ENCODE measurements at places on chromosomes 2 and 18. TPM values are rescaled to one million over a fixed set of nuclear protein-coding genes. Genes with fewer than 3 reads are reported as not detected.

GRCh38 chr2:241071677-241072111 is 30.4 kb downstream of the MTERF4 start:
- DNase-seq: no peak

The GLS gene
- total RNA-seq: 195 TPM

GRCh38 chr2:236714080-236714479 is 144.5 kb downstream of the ACKR3 start:
- DNase-seq: no peak

- no peak for DNase-seq
Measured at GRCh38 chr2:118519511-118519910, 327.9 kb downstream of the EN1 start.

DNA sequence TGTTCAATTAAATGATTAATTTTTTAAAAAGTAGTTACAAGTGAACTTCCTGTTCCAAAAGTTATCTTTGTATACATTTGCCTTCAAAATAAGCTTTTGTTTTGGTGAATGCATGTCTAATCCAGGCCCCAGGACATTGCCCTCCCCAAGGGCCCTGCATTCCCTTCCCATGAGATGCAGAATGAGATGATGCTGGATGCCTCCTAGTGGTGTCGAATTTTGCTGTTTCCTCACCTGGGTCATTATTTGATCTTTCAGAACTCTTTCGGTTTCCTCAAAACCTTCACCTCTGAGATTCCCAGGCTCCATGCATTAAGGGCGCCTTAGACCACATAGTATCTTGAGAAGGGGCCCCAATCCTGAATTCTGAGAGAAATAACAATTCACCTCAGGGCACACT is 728.8 kb downstream of the CNTNAP5 start:
- DNase-seq: no peak

DNA sequence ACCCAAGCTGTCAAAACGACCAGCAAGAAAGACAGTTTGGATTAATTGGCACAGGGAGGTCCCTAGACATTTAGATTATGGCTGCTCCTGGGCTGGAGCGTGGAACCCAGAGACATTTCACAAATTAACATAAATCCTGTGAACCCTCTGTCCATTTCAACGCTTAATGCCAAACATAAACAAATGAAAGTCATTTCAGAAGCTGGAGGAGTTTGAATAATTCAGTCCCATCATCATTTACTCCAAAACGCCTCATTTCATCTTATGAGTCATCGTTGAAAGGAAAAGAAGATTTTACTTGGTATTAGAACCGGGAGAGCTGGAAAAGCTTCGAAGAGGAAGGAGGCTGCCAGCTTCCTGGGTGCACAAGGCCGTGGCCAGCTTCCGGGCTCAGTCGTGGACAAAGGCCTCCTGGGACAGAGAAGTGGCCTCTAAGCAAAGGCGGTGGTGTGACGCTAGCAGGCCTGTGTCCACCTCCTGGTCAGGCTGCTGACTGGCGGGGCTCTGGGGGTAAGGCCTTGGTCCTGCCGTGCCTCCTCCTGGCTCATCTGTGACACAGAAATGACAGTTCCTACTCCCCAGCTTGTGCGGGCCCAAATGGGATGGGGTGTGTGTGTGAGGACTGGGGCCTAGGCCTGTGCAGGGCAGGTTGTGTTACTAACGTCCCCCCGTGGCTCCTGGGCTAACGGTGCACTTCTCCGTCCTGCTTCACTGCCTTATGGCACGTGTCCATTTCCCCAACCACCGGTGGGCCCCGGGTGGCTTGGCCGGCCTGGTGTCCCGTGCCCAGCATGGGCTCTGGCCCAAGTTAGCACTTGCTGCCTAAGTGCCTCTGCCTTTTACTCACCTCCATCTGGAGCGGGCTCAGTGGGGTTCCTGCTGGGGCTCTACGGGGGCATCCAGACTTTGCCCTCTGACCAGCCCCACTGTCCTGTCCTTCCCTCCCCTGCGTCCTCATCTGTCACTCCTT is 71.6 kb downstream of the RRM2 start:
- no peak for DNase-seq

DNA sequence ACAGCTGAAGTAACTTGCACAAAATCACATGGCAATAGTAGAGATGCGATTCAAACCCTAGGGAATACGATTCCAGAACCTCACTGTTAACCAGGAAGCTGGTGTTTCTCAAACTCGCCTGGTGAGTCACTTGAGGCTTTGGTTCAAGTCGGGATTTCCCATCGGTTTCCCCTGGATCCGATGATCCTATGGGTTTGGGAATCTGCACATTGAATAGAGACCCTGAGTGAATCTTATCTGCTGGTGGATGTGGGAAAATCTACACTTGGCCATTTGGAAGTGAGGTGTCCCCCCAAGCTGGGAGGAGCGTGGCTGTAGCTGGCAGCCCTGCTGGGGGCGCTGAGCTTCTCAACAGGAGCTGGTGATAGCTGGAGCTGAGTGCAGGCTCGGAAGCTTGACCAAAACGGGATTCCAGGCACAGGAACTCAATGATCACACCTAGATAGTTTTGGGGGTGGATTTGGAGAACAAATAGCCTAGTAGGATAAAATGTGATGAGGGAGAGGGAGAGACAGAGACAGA is 135.4 kb downstream of the PRKCE start:
- DNase-seq: no peak

The TRIP12 gene
- total RNA-seq: 274 TPM

DNA sequence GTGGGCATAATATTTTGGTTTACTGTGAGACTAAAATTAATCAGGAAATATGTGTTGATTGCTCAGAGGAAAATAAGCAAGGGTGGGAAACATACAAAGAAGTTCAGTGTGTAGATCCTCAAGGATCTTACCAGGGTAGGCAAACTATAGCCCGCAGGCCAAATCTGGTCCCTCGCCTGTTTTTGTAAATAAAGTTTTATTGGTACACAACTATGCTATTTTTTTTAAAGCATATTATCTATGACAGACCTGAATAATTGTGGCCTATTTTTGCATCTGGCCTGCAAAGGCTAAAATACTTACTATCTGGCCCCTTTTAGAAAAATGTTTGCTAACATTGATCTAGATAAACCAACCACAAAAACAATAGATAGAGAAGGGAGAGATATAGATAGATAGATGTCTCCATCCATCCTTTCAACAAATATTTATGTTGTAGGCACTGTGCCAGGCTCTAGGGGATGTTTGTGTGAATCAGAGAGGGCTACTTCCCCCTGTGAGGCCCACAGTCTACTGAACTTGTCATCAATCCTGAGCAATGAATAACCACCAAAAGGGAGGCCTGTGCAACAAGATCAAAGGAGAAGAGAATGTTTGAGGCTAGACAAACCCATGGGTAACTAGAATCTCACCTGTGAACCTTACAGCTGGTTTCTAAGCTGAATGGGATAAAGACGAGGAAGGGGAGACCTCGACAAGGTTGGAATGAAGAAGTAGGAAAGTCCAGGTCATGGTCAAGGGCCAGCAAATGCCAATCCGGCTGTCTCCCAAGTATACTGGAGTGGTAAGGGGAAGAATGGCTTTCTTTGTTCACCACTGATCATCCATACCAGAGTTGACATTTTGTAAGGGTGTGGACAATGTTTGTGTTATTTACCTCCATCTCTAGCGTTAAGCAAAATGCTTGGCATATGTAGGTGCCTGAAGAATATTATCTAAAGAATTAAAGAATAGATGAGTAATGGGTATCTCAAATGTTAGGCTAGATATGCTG is 23.6 kb downstream of the ALPK2 start:
- DNase-seq: no peak

The ENOSF1 gene
- total RNA-seq: 34.8 TPM

The NR4A2 gene
- total RNA-seq: 33.8 TPM

The TWSG1 gene
- total RNA-seq: 6.3 TPM

The BOD1L2 gene
- total RNA-seq: not detected

- no peak for DNase-seq
Measured at GRCh38 chr2:118699447-118700175, 147.8 kb downstream of the EN1 start.

DNA sequence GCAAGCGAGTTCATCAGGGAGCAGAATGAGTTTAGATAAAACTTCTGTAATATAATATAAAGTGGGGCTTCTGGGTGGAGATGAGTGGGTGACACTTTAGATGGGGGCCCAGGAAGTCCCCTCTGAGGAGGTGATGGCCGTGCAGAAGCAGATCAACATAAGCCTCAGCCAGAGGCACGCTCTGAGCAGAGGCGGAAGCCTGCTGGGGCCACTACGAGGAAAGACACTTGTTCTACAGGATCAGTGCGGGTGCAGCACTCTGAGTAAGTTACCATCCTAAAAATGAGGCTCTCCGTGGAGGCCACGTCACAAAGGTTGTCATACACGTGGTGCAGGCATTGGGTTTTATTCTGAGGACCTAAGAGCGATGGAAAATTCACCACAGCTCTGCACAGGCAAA is 22.3 kb downstream of the TMEM18 start:
- DNase-seq: no peak

- no peak for DNase-seq
Measured at GRCh38 chr2:10161961-10162441, 39.5 kb downstream of the RRM2 start.

The INHA gene
- total RNA-seq: not detected

DNA sequence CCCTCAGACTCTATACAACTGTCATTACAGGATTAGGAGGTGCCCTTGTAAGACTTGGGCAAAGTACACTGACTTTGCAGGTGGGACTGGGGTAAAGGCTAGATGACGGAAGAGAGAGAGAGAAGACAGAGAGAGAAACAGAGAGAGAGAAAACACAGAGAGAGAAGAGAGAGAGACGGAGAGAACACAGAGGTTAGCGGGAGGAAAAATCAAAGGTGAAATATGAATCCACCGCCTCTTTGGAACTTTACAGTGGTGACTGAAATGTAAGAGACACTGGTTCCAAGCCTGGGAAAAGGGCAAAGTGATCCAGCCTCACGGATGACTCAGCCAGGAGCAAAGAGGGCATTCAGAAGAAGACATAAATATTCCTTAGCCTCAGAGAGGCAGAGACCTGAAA is 25.1 kb upstream of the CAB39 start:
- DNase-seq: no peak

The GKN1 gene
- not detected for total RNA-seq

The MREG gene
- total RNA-seq: 5.7 TPM

- DNase-seq: no peak
Measured at GRCh38 chr2:47048801-47049480, 106.2 kb downstream of the STPG4 start.

The DYNAP gene
- not detected for total RNA-seq

- DNase-seq: no peak
Measured at GRCh38 chr2:39275016-39275415, 31.2 kb upstream of the CDKL4 start.

The CCBE1 gene
- total RNA-seq: not detected

GRCh38 chr2:64655873-64656272 is 2.2 kb upstream of the SERTAD2 start:
- no peak for DNase-seq

GRCh38 chr2:45612731-45613130 is 1.7 kb upstream of the SRBD1 start:
- no peak for DNase-seq

DNA sequence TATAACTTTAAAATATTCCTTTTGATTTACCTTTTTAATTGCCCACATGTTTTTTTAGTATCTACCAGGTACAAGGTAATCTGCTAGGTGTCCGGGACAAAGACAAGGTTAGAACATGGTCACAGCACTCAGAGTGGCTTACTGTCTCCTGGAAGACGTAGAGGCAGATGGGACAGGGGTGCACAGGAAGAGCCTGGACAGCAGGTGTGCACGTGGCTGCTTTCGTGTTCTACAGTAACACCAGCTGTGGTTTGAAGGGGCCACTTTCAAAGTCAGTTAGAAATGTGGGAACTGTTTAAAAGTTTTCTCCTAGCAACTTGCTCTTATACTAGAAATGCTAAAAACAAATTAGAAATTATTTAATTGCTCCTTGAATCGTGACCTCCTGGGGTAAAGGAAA is 102.9 kb upstream of the ALPP start:
- DNase-seq: no peak

GRCh38 chr2:122980671-122981070 is 1044.4 kb upstream of the CNTNAP5 start:
- no peak for DNase-seq

The CCDC85A gene
- total RNA-seq: not detected

The CYP27A1 gene
- total RNA-seq: 0.39 TPM

GRCh38 chr2:241854342-241855244 is 4.1 kb downstream of the PDCD1 start:
- DNase-seq: no peak

GRCh38 chr2:197174539-197175094 is 136.0 kb downstream of the ANKRD44 start:
- DNase-seq: no peak

GRCh38 chr18:78770139-78770822 is 209.3 kb upstream of the SALL3 start:
- DNase-seq: no peak

DNA sequence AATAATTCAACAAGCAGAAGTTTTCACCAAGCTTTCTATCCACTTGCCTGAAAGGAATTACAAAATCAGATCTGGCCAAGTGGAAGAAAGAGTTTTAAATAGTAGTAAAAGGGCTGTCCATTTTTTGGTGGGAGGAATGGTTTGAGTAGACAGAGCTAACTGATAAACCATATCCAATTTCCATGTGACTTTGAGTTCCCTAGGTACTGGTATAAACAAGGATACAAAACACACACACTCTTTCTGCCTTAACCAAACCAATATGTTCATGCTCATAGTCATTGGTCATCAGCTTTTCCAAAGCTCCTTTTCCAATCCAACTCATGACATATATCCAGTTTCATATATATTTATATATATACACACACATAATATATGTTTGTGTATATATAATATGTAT is 49.5 kb upstream of the REL start:
- DNase-seq: no peak

DNA sequence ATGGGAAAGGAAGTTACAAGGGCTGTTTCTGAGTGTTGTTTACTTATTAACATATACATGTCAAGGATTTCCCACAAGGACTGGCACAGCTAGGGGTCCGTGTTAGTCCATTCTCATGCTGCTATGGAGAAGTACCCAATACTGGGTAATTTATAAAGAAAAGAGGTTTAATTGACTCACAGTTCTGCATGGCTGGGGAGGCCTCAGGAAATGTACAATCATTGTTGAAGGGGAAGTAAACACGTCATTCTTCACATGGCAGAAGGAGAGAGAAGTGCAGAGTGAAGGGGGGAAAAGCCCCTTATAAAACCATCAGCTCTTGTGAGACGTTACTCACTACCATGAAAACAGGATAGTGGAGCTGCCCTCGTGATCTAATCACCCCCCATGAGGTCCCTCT is 128.9 kb upstream of the CELF4 start:
- DNase-seq: no peak

- no peak for DNase-seq
Measured at GRCh38 chr2:162887902-162888301, 49.3 kb upstream of the KCNH7 start.

DNA sequence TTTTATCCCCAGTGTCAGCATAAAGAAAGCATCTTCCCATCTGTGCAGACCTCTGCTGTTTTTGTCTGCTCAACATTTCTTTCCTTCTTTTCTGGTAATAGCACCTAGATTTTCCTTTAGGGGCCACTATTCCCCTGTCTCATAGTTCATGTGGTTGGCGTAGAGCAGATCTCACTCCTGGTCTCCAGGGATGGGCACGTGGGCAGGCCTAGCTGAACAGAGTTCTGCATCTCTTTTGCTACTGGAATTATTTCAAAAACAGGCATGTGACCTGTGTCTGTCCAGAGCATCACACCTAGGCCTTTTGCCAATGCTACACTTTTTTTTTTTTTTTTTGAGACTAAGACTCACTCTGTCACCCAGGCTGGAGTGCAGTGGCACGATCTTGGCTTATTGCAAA is 17.7 kb upstream of the ICOS start:
- no peak for DNase-seq

The RFX8 gene
- total RNA-seq: not detected
